ENCODE measurements at places on chromosomes 11 and 22.

- no peak for DNase-seq
Observed at GRCh38 chr22:27212617-27213177, 555.3 kb downstream of the MIAT start.

GRCh38 chr22:46081831-46082210 lies 68.5 kb upstream of the PPARA start:
- DNase-seq, result no peak

GRCh38 chr11:11814614-11815452 lies 26.9 kb upstream of the USP47 start:
- DNase-seq, result no peak

DNA sequence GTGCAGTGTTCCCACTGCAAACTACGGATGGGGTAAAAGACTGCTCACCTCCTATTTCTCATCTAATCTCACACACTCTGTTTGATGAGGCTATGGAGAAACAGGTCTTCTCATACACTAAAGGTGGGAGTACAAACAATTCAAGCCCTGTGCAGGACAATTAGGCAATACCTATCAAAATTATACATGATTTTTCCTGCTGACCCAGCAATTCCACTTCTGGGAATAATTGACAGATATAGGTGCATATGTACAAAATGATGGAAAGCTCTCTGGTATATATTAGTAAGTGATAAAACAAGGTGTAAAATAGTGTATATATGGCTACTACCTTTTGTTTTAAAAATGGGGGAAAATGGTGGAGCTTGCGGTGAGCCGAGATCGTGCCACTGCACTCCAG lies 23.1 kb downstream of the BDNF start:
- DNase-seq, result no peak

GRCh38 chr11:119635776-119636175 lies 93.2 kb downstream of the NECTIN1 start:
- no peak for DNase-seq

GRCh38 chr22:21816787-21817496 lies 50.5 kb downstream of the MAPK1 start:
- DNase-seq, result no peak

- no peak for DNase-seq
Observed at GRCh38 chr11:75527938-75528735, 2.4 kb upstream of the GDPD5 start.

DNA sequence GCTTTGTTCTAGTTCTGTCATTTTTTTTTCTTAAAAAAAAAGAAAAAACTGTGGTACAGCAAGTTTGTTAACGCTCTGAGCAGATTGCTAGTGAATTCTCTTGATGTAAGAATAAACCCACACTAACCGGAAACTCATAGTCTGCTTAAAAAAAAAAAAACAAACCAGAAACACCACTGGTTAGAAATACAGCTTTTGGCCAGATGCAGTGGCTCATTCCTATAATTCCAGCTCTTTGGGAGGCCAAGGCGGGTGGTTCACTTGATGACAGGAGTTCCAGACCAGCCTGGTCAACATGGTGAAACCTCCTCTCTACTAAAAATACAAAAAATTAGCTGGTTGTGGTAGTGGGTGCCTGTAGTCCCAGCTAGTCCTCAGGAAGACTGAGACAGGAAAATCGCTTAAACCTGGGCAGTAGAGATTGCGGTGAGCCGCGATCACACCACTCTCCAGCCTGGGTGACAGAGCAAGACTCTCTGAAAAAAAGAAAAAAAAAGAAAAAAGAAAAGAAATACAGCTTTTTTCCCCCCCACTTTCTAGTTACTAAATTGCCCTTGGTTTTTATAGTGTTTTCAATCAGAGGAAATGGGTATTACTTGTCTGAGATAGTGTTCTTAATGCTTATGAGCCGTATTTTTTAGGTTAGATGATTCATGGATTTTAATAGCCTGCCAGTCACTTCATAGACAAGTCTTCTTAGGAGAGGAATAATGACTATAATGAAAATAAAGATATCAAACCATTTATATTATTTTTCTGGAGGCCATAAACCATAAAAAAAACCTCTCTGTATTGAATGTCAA lies 222.8 kb downstream of the DDX10 start:
- no peak for DNase-seq

DNA sequence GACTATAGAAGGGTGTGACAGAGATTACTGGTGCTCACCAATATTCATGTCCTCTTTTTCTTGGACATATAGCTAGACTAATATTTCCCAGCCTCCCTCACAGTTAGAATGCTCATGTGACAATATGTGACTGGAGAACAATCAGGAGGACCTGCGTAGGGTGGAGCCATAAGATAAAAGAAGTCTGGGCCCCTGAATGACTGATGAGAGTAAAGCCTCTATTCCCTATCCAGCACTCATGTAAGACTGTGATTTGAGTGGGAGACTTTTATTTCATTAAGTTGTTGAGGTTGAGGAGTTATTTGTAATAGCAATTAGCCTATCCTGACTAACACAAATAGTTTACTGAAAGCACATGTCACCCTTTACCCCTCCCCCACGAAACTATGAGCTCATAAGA lies 1247.1 kb upstream of the TENM4 start:
- DNase-seq, result no peak
